Smooth muscle cell of the coronary artery (primary cell): ENCODE measurements at places on chromosomes 1 and 21. TPM values are rescaled to one million over a fixed set of nuclear protein-coding genes. Genes with fewer than 3 reads are reported as not detected.

The CAP1 gene
- 360 and 695 TPM in 2 replicates for total RNA-seq

The RIMS3 gene
- 0.23 and 1.1 TPM in 2 replicates for total RNA-seq

The NCF2 gene
- 0.68 TPM in 1 of 2 replicates, not detected in the other for total RNA-seq

The GBP3 gene
- 17.4 and 28.2 TPM in 2 replicates for total RNA-seq

The FCAMR gene
- not detected in 2 replicates for total RNA-seq

The ZFYVE9 gene
- total RNA-seq: 19.9 and 31.2 TPM in 2 replicates

The PTPN14 gene
- 14.6 and 28.4 TPM in 2 replicates for total RNA-seq

The CNKSR1 gene
- total RNA-seq: 0.08 TPM in 1 of 2 replicates, not detected in the other

The ERG gene
- 1.1 and 1.7 TPM in 2 replicates for total RNA-seq

The LCE1B gene
- not detected in 2 replicates for total RNA-seq
